ENCODE measurements at places on chromosomes 2 and 18.

GRCh38 chr2:70258532-70258875 is 567 bp downstream of the PCYOX1 start:
- no peak for DNase-seq

- no peak for DNase-seq
Measured at GRCh38 chr2:68987021-68987503, 12.6 kb downstream of the GKN1 start.

DNA sequence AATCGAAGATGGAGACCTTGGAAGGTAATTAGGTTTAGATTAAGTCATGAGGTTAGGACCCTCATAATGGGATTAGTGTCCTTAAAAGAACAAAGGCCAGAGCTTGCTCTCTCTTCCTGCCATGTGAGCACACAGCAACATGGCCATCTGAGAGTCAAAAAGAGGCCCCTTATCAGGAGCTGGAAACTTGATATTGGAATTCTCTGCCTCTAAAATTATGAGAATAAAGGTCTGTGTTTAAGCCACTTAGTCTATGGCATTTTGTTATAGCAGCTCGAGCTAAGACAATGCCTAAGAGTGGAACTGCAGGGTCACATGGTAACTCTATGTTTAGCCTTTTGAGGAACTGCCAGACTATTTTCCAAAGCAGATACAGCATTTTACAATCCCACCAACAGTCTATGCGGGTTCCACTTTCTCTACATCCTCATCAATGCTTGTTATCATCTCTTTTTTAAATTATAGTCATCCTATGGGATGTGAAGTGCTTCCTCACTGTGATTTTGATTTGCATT is 42.4 kb downstream of the THADA start:
- DNase-seq: no peak

GRCh38 chr2:240498958-240499260 is 58.9 kb downstream of the ANKMY1 start:
- DNase-seq: no peak

DNA sequence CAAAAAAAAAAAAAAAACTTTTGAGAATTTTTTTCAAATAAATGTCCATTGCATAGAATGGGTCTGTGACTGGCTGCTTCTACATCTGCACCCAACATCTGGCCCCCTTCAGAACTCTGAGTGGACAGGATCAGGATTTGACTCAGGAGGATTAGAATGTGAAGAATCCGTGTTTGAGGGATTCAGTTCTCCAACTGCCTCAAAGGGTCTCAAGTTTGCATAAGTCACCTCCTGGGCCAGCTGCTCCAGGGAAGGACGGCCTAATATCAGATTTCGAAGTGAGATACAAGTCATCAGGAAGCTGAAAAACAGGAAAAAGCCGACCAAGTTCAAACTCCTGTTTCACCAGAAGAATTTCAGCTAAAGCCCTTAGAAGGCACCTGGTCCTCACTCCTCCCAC is 10.9 kb downstream of the MAT2A start:
- no peak for DNase-seq
